Left hindlimb (tissue), 1 donor: ENCODE measurements at places on chromosomes 1 and 21.
A peak's percentile ranks its signal among the peaks of the same experiment; 100 is the strongest.

DNA sequence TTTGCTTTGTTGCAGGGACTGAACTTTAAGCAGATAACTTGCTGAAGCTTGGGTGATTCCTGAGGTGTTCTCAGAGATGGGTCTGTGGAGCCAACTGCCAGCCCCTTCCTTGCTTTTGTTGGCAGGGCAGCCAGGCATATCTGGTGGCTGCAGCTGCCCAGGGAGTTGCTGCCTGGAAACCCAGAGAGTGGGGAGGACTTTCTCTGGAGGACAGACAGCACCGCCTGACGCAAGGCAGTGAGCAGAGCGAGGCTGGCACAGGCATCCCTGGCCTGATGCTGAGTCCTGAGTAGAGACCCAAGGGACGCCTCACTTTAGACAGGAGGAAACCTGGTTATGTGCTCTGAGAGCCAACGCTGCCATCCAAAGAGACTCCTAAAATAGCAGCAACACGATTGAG lies 9.8 kb upstream of the OLFML2B start:
- peak; percentile 56 for DNase-seq

- no peak for DNase-seq
Observed at GRCh38 chr21:32370998-32371766, 21.6 kb downstream of the URB1 start.

DNA sequence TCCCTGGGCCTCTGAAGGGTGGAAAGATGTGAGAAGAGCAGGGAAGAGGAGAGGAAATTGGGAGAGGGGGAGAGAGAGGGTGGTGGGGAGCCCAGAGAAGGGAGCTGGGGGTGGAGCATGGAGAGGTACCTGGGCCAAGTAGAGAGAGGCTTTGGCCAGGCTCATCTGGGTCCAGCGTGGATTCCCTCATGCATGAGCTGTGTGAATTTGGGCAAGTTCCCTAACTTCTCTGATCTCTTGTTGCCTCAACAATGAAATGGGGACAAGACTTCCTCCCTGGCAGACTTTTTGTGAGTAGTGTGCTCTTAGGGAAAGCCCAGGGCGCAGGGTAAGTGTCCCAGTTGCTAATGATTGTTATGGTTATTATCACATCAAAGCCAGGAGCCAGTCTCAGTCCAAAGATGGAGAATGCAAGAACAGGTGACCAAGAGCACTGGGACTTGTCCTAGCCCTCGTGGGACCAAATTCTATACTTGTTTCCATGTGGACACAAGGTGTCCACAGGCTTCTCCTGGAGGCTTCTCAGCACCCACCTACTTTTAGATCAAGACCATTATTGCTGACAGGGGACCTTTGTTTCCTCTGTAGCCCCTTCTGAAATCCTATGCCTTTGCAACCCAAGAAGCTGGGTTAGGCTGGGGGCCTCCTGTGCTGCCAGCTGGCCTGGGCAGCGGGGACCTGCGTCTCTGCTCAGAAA lies 13.9 kb downstream of the IL6R start:
- no peak for DNase-seq

- no peak for DNase-seq
Observed at GRCh38 chr1:18879791-18880309, 20.4 kb upstream of the TAS1R2 start.
